ENCODE measurements at places on chromosomes 1 and 21.

GRCh38 chr1:154423304-154423987, 18.3 kb downstream of the IL6R start:
- peak; percentile 79 for DNase-seq

DNA sequence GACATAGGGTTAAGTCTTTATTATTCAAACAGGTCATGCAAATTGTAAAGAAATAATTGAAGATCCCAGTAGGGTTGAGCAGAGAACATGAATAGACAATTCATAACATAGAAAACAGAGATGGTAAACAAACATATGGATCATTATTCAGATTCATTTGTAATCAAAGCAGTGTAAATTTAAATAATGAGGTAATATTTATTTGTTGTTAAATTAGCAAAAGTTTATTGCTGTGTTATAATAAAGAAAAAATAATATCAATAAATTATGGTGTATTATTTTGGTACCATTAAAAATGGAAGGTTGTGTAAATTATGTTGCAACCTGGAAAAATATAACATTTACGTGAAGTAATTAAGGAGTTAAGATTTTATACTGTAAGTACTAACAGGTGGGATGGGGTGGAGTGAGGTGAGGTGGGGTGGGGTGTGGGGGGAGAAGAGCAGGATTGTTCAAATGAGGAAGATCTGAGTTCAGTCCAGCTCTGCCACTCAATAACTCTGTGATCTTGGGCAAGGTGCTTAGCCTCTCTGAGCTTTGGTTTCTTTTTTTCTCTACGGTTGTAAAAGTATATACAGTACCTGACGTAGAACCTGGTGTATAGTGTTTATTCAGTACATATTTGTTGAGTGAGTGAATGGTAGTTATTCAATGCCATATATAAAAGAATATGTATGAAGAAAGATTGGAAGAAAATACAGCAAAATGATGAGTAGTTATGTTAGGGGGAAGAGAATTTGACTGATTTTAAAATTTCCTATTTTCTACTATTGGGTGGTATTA, 140.3 kb upstream of the KIF26B start:
- DNase-seq = no peak

DNA sequence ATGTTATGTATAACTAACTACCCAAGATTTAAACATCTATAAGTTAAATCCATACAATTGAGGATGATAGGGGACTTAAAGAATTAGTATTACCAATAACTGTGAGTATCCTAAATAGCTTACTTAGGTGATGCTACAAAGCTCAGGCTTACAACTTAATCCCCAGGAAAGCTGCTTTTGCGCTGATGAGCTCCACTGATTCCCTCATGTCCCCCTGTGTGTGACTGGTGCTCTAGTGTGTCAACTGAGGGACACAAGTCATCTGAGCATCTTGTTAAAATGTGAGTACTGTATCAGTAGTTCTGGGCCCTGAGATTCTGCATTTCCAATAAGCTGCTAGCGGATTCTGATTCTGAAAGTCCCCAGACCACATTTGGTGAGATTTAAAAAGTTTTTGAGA, 1458.8 kb downstream of the MRPL39 start:
- DNase-seq = no peak

- peak; percentile 75 for DNase-seq
Measured at GRCh38 chr21:37463083-37463801, 96.7 kb downstream of the DYRK1A start.
